Stimulated activated CD4-positive, alpha-beta T cell treated with anti-CD3 and anti-CD28 coated beads, TNF-alpha, amount 100 ng/mL, for 48 hours (primary cell): ENCODE measurements at places on chromosomes 7 and 10.

GRCh38 chr10:114356751-114357514, 47.4 kb downstream of the AFAP1L2 start:
- no peak for DNase-seq

- no peak for DNase-seq
These were observed 118.5 kb upstream of the C1QL3 start for GRCh38 chr10:16640153-16640552.

DNA sequence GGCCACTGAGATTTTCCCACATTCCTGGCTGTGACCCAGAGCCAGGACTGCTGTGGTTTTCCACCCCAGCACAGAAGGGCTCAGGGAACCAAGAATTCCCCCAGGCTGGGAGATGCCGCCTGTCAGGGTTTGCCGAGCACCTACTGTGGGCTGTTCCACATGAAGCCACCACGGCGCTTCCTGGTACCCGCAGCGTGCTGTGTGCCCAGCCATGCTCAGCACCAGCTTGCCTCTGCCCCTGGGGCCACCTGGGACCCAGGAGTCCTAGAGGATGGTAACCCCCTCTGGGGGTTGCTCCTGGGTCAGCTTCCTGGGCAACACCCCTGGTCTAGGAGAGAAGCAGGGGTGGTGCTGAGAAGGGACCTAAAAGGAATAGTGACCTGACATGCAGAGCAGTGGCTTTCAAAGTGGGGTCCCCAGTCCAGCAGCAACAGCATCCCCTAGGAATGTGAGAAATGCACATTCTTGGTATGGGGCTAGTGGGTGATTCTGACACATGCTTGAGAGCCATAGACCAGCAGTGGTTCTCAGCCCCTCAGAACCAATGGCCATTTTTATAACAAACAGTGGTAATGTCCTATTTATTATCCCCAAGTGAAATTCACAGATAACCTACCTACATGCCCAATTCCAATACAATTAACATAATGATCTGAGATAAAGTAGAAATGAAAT, 53.4 kb downstream of the TSPAN15 start:
- DNase-seq: no peak

- no peak for DNase-seq
These were observed 71.2 kb downstream of the WNT2 start for GRCh38 chr7:117251687-117252086.

DNA sequence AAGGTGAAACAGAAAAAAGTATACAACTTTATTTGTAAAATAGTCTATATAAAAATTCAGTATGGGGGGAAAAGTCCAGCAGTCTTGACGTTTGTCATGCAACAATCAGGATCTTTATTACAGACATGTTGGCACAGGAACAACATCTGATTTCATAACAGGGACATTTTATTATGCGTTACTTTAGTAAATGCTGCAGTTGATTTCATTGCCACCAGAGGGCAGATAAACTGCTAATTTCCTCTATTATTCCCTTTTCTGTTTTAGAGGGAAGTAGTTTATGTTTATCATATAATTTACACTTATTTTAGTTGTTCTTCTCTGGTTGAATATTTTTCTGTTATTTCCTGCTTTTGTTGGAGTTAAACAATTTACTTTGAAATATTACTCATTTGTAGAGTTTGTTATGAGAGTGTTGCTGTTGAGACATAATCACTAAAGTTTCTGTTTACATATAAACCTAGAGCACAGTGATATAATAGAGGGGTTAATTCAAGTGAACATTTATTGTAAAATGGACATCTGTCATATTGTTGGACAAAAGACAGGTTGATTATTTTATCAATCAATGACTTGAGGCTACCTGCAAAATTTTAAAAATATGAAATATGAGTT, 3.3 kb downstream of the PLXDC2 start:
- DNase-seq: no peak

DNA sequence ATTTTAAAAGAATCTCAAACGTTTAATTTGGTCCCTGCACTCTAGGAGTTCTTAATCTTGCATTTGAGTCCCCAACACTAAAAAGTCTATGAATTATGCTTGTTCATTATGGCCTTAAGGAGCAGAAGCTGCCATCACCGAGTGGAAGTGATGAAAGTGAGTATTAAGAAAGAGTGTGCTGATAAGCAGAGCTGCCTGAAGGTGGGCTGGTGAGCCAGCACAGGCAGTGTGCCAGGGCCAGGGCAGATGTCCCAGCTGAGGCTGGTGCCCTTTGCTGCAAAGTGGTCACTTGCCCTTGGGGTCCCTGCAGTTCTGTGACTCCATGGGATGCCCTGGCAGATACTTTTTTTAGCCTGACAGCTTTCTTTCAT, 72.9 kb upstream of the LOXL4 start:
- no peak for DNase-seq

DNA sequence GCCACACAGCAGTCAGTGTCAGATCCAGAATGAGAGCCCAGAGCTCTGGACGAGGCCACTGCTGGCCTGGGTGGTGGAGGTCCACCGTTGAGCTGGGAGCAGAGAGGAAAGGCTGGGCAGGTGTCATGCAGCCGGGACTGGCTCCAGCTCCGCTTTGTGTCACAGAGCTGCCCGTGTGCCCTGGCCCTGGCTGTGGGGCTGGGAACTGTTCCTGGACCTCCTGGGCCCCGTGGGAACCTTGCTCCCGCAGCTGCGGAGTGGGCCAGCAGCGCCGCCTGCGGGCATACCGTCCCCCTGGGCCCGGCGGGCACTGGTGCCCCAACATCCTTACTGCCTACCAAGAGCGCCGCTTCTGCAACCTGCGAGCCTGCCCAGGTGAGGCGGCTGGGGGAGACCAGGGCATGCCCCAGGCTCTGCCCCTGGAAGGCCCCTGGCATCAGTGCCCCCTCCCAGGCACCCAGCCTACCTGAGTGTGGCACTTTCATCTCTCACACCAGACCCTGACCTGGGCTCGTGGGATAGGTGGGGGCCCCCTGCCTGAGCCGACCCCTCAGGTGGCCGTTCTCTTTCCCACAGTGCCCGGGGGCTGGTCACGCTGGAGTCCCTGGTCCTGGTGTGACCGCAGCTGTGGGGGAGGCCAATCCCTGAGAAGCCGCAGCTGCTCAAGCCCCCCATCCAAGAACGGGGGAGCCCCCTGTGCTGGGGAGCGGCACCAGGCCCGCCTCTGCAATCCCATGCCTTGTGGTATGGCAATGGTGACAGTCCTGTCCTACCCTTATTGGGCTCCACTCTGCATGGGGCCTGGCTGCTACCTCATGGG, 18.8 kb upstream of the ZNF862 start:
- no peak for DNase-seq

DNA sequence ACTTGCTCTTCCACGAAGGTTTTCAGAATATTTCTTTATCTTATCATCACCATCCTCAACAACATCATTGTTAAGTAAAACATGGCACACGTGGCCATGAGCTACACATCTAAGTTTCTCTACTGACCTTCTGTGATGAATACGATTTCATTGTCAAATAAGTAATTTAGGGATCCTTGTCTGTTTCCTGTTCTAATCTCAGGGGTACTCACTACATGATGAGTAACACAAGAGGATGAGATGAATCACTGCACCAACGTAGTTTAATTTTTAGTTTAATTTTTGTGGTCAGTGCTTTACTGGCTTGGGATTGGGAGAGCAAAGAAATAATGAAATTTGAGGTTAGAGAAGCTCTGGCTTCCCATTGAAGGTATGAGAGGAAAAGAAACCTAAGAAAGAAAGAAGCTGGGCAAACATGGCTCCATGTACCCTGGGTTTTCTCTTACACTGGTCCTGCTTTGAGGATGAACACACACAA, 461.9 kb upstream of the KLF6 start:
- DNase-seq: no peak

- no peak for DNase-seq
These were observed 58.1 kb upstream of the HABP2 start for GRCh38 chr10:113494761-113495160.

DNA sequence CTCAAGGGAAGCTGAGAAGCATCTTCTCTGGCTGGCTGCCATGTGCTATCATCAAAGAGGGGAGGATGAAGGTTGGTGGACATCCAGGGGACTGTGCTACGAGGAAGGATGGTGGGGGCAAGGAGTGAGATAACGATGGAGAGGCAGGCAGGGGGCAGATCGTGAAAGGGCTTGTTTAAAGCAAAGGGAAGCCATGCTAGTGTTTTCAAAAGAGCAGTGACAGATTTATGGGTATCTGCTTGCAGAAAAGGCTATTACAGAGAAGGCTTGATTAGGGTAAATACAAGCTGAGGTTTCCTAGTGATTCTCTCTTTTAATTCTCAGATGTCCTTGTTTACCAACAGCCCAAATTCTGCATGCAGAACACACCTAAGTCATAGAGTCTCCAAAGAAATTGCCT, 88.9 kb upstream of the MKX start:
- DNase-seq: no peak

DNA sequence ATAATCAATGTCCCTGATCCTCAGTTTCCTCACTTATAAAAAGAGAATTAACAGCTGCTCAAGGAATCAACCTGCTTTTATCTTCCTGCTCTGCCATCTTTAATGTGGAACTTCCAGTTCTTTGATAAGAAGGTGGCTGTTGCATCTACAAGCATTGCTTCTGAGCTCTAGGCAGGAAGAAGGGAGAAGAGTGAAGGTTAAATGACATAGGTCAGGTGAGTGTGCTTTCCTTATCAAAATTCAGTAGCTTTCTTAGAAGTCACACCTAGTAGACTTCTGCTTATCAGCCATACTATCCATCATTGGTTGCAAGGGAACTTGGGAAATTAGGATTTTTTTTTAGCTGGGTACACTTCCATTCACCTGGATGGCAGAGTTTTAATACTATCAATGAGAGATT, 24.0 kb upstream of the KIF20B start:
- DNase-seq: no peak

DNA sequence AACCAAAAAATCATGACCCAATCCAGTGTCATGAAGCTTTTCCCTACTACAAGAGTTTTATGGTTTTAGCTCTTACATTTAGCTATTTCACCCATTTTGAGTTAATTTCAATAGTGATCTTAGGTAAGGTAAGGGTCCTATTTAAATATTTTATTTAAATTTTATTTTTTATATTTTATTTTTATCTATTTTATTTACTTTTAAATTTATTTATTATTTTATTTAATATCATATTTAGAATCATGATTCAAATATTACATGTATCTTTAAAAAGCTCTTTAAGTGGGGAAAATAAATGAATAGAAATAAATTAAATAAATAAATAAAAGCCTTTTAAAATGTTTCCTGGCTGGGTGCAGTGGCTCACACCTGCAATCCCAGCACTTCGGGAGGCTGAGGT, 276.0 kb downstream of the SKIDA1 start:
- no peak for DNase-seq

DNA sequence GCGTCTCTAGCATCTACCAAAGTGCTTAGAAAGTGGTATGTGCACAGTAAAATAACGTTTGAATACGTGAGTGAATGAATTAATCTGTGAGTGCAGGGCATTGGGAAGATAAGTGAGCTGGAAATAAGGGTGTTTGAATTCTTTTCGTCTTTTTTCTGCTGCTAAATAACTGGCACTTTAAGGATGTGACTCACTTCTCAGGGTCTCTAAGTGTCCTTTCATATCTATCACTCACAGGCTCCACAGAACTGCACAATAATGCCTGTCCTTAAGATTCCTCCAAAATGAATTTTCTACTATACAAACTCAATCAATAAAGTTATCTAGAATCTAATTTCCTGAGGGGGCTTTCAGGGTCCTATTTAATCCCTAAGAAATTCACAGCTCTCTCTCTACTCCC, 3.2 kb upstream of the DGKB start:
- DNase-seq: no peak

DNA sequence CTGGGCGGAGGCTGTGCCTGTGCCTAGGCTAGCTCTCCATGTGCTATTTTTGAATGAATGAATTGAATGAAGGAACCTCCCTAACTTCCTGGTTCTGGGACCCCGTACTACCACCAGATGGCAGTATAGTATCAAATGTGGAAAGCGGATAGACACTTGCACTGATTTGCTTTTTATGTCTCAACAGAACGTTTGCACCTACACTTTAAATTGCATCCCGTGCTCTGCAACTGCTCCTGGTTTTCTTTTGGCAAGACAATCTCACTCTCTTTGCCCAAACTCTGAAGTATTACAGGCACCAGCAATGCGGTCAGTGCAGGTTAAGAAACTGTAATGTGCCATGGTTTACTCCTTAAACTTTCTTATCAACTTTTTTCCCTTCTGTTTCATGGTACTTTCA, 6.5 kb downstream of the FZD8 start:
- DNase-seq: no peak

- no peak for DNase-seq
These were observed 496.6 kb downstream of the AUTS2 start for GRCh38 chr7:70094831-70095230.

DNA sequence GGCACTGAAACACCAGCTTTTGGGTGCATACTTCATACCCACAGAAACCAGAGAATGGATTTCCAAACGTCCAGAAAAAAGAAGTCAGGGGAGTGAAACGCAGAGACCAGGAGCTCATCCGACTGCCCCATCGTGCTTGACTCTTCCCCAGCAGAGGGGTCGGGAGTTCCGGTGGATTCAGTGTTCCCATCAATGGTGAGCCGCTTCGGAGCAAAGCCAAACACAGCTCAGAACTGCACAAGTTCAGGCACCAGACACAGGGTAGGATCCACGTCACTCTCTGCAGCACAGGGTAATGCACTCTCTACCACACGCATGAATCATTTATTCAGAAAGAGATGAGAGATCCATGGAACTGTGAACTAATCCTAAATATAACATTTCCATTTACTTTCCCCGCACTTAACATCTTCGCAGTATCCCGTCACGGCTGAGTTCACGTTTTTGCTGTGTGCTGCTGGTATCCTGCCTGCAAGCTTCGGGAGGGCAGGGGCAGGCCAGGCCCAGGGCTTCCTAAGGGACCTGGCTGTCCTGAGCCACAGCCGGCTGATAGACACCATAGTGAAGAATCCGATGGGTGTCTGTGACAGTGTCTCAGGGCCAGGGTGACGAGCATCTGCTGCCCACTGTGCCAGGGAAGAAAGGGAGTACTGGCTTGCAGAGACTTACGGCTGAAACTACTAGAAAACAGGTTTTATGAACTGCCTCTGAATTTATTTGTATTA, 545.3 kb downstream of the PTPRN2 start:
- DNase-seq: no peak

GRCh38 chr7:44292876-44293560, 32.4 kb downstream of the CAMK2B start:
- no peak for DNase-seq

- no peak for DNase-seq
These were observed 13.5 kb upstream of the CSGALNACT2 start for GRCh38 chr10:43124574-43125273.

DNA sequence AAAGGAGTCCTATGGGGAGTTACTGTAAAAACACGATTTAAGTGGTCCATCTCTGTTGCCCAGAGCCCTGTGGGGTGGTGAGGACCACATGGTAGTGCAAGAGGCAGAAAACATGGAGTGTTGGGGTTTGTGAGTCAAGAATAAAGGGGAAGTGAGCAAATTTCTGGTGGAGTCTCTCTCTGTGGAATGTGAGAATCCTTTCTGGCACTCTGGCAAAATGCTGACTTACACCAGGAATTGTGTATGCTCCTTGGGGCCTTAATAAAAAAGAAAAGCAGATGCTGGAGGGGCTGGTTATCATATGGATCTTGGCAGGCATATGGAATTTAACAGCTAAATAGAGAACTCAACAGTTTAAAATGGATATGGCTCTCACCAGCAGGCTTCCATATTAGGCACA, 486.0 kb downstream of the TNS3 start:
- no peak for DNase-seq

- no peak for DNase-seq
These were observed 102.5 kb downstream of the XPNPEP1 start for GRCh38 chr10:109820620-109821405.
